Suprapubic skin (tissue), 4 donors: ENCODE measurements at places on chromosomes 2 and 18.

DNA sequence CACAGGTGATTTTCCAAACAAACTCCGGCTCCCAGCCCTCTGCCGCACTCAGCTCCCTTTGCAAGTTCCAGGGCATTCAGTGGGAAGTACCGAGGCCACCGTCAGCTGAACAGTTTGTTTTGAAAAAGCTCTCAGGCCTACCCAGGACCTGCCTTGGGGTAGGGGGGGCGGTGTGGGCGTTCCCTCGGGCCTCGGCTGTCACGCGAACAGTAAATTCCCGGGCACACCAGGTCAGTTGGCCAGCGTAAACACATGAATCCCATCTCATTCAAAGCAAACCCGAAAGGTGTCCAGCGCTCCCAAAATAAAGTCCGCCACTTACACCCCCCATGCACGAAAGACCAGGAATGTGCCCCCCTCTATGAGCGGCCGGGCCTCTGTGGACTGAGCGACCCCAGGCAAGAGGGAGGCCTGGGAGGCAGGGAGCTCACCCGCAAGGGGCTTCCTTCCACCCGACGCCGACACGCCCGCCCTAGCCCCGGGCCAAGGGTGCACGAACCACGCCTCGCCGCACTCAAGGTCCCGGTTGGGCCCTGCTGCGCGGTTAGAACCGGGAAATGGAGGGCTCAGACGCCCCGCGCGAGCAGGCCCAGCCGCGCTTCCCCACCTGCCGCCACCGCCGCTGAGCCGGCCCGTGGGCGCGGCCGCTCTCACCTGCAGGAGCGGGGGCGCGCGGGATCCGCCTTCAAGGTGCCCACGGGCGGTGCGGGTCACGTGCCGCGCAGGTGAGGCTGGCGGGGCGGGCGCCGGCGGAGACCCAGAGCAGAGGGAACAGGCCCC is at the start of gene WDSUB1:
TSS of gene WDSUB1 (minus strand) at position 775 of the 780 bp plus-strand sequence. CDS start 3,634 bp downstream, outside the sequence.
- DNase-seq = peak; percentile 86

GRCh38 chr2:197927994-197928393 is 123.6 kb downstream of the PLCL1 start:
- DNase-seq = no peak

GRCh38 chr2:96872591-96873349 is 2.9 kb upstream of the SEMA4C start:
- DNase-seq = no peak

GRCh38 chr2:196528486-196529223 is 110.9 kb upstream of the CCDC150 start:
- DNase-seq = no peak

DNA sequence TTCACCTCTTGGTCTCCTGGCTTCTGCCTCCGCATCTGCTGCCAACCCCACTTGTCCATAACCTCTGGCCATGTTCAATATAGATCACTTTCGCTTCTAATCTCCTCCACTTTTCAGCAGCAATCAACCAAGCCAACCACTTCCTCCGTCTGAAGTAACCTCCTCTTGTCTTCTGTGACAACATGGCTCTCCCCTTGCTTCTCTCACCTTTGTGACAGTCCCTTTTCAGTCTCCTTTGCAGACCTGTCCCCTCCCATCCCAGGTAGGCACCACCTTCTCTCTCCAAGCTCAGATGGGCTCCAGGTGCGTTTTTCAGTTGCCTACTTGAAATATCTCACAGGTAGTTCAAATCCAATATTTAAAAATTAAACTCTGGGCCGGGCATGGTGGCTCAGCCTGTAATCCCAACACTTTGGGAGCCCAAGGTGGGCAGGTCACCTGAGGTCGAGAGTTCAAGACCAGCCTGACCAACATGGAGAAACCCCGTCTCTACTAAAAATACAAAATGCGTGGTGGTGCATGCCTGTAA is 4.7 kb upstream of the PSD4 start:
- DNase-seq = no peak

- no peak for DNase-seq
These were observed 165.9 kb downstream of the ZNF385B start for GRCh38 chr2:179695486-179695885.

DNA sequence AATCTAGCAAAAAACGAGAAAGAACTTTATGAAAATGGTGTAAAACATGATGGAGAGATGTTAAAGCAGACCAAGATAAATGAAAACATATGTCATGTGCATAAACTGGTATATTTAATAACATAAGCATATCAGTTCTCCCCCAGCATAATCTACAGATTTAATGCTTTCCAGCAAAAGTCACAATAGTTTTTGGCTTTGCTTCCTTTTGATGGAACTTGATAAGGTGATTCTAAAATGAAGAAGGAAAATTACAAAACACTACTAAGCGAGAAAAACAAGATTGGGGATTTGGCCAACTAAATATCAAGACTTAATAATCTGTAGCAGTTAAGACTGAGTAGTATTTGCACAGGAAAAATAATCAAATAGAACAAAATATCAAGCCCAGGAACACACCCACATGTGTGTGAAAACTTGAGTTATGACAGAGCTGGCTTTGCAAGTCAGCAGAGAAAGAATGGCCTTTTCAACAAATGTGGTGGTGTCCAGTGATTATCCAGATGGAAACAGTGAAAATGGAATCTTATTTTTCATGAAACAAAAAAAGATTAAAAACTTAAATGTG is 83.7 kb upstream of the L3MBTL4 start:
- DNase-seq = no peak

DNA sequence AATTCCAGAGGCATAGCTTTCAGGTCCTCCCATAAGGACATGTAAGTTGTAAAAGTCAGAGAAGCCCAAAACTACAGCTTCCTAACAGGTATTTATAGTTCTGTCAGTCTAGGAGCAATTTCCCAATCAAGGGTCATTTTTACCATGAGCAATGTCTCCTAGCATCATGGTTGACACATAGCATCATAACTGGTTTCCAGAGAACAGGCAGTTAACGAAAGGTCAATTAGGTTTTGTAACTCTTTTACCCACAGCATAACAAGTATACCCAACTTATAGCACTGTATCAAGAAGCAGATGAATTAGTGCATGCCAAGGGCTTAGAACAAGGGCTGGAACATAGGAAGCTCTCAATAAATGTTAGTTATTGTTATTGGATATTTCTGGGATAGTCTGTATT is 110.1 kb downstream of the MREG start:
- DNase-seq = no peak
